ENCODE measurements at places on chromosomes 1 and 21. TPM values are rescaled to one million over a fixed set of nuclear protein-coding genes. Genes with fewer than 3 reads are reported as not detected.

ZNF670 gene
- 4.3 TPM for total RNA-seq

ADCY10 gene
- total RNA-seq: not detected

F11R gene
- 5.6 TPM for total RNA-seq

CNR2 gene
- total RNA-seq: not detected

MUL1 gene
- 28.1 TPM for total RNA-seq

ODF2L gene
- total RNA-seq: 40.3 TPM

OPTC gene
- total RNA-seq: not detected

KANK4 gene
- total RNA-seq: not detected

SHISAL2A gene
- total RNA-seq: not detected

SAMD11 gene
- total RNA-seq: 2.2 TPM

F13B gene
- total RNA-seq: not detected

TCP10L gene
- total RNA-seq: 0.32 TPM

DSCAM gene
- total RNA-seq: not detected

CLEC20A gene
- total RNA-seq: not detected

CHI3L2 gene
- not detected for total RNA-seq

CELA2A gene
- not detected for total RNA-seq

ETV3L gene
- total RNA-seq: not detected

ARHGAP29 gene
- 50.3 TPM for total RNA-seq

SRGAP2B gene
- 23.8 TPM for total RNA-seq

GJB4 gene
- total RNA-seq: not detected

FCN3 gene
- not detected for total RNA-seq

LCE2A gene
- total RNA-seq: 0.43 TPM

OR2AK2 gene
- not detected for total RNA-seq

ZNF695 gene
- total RNA-seq: 1.3 TPM

OVAAL gene
- not detected for total RNA-seq

VANGL2 gene
- not detected for total RNA-seq

CAPN8 gene
- not detected for total RNA-seq

PPIH gene
- total RNA-seq: 16.0 TPM

S100A1 gene
- total RNA-seq: not detected

CRP gene
- total RNA-seq: not detected

TACSTD2 gene
- 17.7 TPM for total RNA-seq

CLCA1 gene
- under 0.01 TPM for total RNA-seq

AVPR1B gene
- total RNA-seq: not detected

PDPN gene
- total RNA-seq: 28.7 TPM

LGALS8 gene
- total RNA-seq: 54.8 TPM

HAO2 gene
- not detected for total RNA-seq

LIN28A gene
- total RNA-seq: not detected

CRYBG2 gene
- not detected for total RNA-seq

ANGPTL7 gene
- not detected for total RNA-seq

POU2F1 gene
- 6.9 TPM for total RNA-seq

NHLH1 gene
- total RNA-seq: not detected

KCNQ4 gene
- total RNA-seq: under 0.01 TPM

SPATA45 gene
- total RNA-seq: 0.43 TPM

OR6K3 gene
- not detected for total RNA-seq

P3H1 gene
- total RNA-seq: 188 TPM

PKLR gene
- total RNA-seq: not detected

CD48 gene
- total RNA-seq: not detected

CD5L gene
- total RNA-seq: not detected

BTG3 gene
- 42.3 TPM for total RNA-seq

KRTAP19-8 gene
- total RNA-seq: not detected

RGL1 gene
- 33.2 TPM for total RNA-seq

WNT4 gene
- 0.43 TPM for total RNA-seq

MCOLN2 gene
- total RNA-seq: 1.7 TPM

PIK3R3 gene
- 14.2 TPM for total RNA-seq

CFHR3 gene
- total RNA-seq: not detected
